ENCODE measurements at places on chromosomes 2 and 18.

- no peak for DNase-seq
Measured at GRCh38 chr18:23314672-23315071, 138.4 kb upstream of the RIOK3 start.

DNA sequence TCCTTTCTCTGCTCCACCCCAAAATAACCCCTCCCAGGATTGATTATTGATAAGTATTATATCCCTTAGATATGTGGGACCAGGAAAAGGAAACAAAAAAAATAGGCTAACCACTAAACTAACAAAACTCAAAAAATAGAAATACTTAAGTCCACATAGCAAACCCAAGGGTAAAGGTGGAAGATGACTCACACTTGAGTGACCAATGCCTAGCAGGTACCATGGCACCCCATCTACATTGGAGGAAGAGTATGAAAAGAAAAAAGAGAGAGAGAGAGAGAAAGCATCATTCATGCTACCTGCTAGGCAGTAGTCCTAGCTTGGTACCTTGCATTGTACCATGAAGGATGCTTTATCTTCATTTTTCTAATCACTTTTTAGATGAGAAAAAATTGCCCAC, 6.3 kb downstream of the EXOC6B start:
- no peak for DNase-seq

DNA sequence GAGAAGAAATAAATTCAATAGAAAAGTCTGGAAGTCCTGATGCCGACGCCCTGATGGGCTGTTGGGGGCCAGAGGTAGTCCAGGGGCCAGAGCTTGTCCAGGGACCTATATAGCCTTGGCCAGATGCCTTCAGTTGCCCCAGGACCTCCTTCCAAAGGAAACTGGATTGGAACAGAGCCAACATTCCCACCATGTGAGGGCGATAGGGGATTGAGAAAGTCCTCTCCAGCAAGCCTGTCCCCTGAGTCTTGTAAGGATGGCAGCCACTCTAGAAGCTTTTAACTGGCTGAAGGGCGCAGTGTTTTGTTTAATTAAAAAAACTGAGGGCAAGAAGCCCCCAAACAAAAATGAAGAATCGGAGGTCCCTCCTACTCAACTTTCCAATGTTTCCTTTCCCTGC, 54.9 kb upstream of the CDCA7 start:
- no peak for DNase-seq

GRCh38 chr2:54435325-54436226, 20.6 kb upstream of the SPTBN1 start:
- DNase-seq: no peak

DNA sequence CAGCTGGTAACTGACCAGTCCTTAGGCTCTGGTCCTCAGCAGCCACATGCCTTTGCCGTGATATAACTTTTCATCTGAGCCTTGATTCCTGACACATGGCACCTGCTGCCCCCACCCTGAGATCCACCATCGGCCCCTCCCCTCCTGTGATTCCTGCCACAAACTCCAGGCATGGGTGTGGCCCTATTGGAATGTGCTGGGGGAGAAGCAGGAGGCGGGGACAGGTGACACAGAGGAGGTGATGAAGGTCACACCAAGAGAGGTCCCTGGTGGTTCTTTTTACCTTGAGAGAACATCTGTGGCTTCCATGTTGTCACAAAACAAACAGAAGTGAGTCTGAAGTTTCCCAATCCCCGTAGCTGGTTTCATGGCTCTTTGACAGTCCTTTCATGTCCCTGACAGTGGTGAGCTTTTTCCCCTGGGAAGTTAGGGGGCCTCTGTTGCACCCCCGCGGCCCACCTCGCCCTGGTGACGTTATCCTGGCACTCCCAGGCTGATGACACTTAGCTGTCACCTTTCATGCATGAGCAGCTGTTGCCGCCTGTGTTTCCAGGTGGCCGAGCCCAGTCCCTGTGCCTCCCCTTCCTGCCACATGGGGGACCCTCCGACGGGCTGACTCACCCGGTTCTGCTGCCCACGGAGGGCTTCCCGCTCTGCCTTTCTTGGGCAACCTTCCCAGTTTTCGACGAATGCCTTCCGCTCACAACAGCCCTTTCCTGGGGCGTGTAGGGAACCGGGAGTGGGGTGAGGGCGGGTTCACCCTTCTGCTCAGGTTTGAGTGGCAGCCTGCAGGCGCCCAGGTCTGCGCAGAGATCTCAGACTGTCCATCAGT, 66.3 kb upstream of the GLI2 start:
- no peak for DNase-seq

- no peak for DNase-seq
Measured at GRCh38 chr18:37403100-37403781, 162.4 kb downstream of the CELF4 start.

- no peak for DNase-seq
Measured at GRCh38 chr2:159213296-159213695, 73.2 kb downstream of the WDSUB1 start.

DNA sequence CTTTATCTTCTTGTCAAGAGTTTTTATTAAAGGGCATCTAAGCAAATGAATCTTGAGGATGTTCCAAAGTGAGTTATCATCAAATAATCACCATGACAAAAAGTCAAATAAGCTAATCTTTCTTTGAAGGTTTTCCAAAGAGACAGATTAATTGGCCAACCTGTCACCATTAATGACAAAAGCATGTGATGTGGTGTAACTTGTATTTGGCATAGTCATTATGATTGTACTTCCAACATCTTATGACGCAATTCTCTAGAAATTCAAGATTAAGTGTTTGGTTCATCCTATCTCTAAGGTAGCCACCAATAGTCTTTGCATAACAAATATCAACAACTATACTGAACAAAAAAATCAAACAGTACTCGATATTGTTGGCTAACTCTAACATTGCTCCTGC, 28.6 kb downstream of the RBMS1 start:
- no peak for DNase-seq

Measured in glomerular endothelial cell (primary cell).